ELR (cell line): ENCODE measurements at places on chromosomes 7 and 10.

GRCh38 chr10:562142-562541, 127.3 kb downstream of the DIP2C start:
- DNase-seq, result no peak

DNA sequence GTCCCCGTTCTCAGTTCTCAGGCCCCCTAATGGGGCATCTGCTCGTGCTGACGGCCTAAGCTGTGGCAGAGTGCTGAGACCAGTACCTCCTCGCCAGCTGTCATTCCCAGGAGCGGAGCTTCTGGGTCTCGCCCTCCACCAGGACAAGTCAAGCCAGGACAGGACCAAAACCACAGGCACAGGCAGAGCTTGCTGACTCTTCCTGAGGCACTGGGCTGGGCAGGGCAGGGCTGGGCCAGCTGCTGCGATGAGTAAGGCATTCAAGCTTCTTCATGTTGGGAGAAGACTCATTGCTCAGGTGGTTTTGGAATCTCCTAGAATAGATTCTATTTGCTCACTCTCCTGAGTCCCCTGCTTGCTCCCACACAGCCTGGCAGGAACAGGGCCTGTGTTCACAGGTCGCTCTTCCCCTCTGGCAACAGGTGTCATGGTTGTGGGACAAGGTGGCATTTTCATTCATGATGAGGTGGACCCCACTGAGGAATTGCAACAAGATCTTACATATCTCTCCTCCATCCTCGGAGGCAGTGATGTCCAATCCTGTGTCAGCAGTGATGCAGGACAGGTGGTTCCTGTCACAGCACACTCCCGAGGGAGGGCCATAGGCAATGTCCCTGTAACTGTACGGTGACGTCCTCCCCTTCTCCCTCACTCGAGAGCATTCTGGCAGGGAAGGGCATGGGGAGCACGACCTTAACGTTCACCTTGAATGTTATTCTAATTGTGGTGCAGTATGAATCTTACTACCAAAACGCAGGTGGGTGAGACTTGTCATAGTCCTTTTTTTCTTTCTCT, 17.0 kb upstream of the SH3PXD2A start:
- peak; percentile 85 for DNase-seq

- peak; percentile 27 for DNase-seq
These were observed 155.8 kb downstream of the SKIDA1 start for GRCh38 chr10:21369697-21370096.

DNA sequence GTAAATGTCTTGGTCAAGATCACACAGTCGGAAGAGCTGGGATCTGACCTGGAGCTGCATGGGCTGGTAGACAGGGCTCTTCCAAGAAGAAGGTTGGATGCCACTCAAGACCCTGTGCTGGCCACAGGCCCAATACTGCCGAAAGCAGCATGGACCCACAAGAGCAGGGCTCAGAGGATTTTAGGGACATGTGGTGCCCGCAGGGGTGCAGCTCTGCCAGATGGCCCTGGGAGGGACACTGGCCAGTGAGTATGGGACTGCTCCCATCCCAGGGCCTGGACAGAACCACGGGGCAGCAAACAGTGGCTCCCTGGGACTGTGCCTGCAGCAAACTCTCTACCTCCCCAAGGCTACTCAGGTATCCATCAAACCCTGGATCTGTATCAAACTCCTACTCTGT, 12.4 kb downstream of the MAT1A start:
- DNase-seq, result no peak

GRCh38 chr10:13062803-13063202, 37.2 kb upstream of the OPTN start:
- peak; percentile 33 for DNase-seq

- no peak for DNase-seq
These were observed 112.6 kb downstream of the SH3PXD2A start for GRCh38 chr10:103742824-103743223.

- DNase-seq, result no peak
These were observed 102.7 kb downstream of the ZWINT start for GRCh38 chr10:56258378-56258777.

GRCh38 chr7:45033931-45034290, 33.9 kb downstream of the CCM2 start:
- DNase-seq, result no peak

DNA sequence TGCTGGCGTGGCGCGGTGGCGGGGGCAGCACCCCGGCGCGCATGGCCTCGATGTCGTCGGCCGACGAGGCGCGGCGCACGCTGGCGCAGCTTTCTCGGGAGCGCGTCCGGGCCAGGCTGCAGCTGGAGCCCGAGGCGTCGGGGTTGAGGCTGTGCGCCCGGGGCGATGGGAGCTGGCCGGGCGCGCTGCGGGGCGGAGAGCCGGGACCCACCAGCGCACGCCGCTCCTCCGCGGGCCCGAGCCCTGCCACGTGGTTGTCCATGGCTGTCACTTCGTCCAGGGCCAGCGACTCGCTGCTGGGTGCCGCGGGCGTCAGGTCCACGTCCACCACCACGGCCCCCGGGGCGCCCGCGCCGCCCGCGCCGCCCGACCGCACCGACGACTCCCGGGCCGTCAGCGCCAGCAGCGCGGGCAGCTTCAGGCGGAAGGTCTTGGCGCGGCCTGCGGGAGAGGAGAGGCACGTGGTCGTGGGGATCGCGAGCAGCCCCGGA, 20.0 kb downstream of the KCNH2 start:
- DNase-seq, result no peak

DNA sequence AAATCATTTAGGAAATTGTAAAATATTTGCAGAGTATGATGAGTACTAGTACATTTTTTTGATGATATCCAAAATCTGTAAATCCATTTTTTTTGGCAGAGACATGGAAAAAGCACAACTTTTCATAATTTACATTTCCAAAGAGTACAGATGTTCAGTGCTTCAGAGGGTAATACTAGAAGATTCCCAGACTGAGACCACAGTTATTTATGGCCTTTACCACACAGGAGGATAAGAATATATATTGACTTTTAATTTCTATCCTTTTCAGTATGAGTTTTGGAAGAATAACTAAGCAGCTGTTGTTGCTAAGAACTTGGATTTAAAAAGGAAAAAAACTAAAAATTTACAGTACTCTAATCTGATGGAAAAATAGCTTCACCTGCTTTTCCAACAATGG, 61.9 kb downstream of the HGF start:
- no peak for DNase-seq

DNA sequence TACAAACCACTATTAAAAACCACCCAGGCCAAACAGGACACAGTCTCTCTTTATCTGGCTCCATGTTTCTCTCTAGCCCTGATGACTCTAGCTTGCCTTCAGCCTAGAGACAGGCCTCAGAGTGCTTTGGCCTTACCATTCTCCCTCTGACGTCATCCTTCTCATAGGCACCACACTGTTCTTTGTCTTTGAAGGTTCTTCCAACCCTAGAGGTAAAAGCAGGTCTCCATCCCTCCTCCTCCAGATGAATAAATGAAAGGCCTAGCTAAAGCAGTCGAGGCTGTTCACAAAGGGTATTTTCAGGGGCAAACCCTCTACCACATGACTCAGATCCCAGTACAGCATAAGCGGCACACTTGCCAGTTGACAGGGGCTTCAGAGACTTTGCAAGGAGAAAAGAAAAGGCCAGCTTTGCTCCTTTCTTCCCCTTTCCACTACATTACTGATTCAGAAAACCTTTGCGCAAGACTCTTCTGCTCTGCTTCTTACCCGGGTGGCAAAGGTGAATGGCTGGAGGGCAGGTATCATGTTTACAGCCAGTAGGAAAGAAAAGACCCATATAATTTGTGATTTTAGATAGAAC, 14.8 kb downstream of the NFE2L3 start:
- DNase-seq, result no peak

- no peak for DNase-seq
These were observed 92.4 kb downstream of the FAM204A start for GRCh38 chr10:118249714-118250113.

DNA sequence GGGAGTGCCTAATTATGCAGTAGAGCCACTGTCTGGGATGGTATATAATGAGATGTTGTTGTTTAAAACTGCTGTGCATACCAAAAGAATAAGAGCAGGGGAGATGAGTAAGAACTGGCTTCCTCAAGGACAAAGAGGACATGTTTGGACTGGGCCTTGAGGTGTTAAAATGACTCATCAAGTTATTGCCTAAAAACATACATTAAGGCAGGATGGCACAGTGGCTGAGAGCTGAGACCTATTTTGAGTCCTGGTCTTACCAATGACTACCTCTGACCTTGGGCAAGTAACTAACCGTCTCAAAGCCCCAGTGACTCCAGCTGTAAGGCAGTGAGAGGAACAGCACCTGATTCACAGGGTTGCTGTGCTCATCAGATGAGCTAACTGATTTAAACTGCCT, 71.1 kb downstream of the CFAP58 start:
- DNase-seq, result peak; percentile 41

DNA sequence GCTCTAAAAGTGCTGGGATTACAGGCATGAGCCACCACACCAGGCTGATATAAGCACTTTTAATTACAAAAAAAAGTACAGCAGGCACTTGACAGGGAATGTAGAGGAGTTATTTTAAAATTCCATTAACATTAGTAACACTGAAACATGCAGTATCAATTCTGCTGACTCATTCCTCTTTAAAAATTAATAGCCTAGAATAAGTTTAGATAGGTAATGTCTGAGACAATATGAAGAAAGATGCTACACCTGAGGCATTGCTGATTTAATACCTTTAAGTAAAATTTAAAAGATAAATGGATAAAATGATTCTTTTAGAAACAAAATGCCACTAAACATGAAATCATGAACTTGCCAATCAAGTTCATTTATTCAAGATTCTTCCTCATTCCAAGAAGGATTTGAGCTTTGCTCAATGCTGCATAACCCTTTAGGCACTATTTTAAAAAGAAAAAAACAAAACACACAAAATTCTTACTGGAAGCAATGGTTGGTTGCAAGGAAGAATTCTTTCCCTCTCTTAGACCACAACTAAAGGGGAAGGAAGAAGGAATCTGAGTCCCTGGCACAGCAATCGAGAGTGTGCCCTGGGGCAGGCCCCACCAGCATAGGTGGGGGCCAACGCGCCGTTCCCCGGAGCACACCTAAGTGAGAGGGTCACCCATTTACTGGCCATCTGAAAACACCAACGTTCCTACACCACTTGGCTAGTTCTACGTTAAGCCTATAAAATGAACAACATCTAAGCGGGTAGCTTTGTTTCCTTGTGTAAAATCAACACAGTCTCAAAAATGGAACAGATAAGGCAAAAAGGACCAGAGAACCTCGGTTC, 26.6 kb downstream of the ESYT2 start:
- DNase-seq, result peak; percentile 71

- DNase-seq, result no peak
These were observed 1.0 kb upstream of the CHN2 start for GRCh38 chr7:29193316-29194205.

DNA sequence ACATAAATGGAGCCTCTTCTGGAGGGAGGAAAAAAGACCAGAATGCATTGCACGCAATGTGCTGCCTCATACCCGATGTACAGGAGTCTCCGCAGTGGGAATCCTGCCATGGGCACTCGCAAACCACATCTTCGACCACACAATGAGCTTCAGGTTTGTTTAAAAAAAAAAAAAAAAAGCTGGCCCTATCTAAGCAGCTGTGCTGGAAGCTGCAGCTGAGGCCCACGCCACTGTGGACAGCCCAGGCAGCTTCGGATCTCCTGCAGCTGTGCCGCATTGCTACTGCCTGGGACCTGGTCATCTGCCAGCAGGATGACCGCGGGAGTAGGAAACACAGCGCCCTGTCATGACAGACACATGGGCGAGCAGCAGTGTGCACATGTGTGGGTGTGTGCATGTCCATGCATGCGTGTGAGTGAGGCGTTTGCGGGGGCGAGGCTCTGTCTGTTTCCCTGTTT, 26.0 kb downstream of the EN2 start:
- no peak for DNase-seq

DNA sequence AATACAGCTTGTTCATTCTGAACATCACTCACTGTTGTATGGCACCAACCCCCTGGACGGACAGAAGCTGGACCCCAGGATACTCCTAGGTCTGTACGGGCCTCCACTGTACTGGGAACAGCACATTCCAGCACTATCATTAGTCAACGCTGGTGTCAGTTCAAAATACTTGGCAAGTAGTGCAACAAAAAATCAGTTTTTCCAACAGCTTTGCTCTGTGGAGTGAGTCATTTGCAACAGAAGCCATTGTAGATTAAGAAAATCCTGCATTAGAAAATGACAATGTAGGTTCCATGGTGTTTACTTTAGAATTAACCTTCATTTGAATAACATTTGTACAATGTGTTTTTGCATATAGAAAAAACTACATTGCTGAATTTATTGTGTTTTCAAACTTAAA, 266.6 kb downstream of the HDAC9 start:
- peak; percentile 50 for DNase-seq

DNA sequence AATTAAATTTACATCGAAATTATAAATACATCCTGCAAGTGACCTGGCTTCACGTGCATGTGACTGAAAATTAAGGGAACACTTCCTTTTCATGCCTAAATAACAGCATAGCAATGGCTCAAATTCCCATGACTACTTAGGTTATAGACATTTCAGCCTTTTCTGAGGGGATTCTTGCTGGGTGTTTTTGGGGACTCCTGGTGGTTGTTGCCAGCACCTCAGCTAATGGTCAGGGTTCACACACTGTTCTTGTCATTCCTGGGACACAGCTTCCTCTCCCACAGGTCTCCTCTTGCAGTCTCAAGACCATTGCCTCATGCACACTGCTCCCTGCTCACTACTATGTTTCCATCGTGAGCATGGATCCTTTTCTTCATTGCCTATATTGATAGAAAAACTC, 148.9 kb upstream of the GLI3 start:
- peak; percentile 33 for DNase-seq

GRCh38 chr10:3530783-3531645, 254.0 kb downstream of the KLF6 start:
- no peak for DNase-seq

DNA sequence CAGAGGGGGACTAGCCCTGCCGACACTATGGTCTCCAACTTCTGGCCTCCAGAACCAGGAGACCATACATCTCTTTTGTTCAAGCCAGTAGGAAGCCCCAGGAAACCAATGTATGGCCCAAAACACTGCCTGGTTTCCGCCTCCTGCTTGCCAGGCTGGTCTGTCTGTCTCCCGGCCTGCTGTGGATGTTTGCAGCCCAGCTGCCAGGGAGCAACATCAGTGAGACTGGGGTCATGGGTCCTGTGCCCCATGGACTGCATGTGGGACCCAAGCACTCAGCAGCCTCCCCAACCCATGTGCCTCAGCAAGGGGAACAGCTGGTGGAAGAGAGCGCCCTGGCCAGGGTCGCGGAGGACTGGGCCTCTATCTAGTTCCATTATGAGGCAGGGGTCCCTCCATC, 33.4 kb upstream of the NUB1 start:
- no peak for DNase-seq

- no peak for DNase-seq
These were observed 948.7 kb upstream of the GHITM start for GRCh38 chr10:83190614-83191013.

DNA sequence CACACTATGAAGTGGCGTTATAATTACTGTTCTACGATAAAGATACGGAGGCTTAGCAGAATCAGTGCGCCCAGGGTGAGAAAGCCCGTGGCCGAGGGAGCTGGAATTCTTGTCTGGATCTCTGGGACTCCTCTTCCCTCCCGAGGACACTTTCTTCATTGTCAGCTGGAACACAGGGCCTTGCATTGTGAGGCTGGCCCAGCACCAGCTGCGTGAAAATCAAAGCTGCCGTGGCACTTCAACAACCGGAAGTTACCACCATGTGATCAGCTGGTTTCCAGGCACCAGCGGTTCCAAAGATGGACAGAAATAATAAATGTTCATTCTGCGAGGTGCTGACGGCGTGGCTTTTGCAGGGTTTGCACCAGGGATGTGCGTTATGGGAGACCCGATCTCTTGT, 234.0 kb upstream of the PITRM1 start:
- no peak for DNase-seq

GRCh38 chr10:7157091-7157490, 253.7 kb downstream of the SFMBT2 start:
- no peak for DNase-seq
